ENCODE measurements at places on chromosomes 11 and 22.
A peak's percentile ranks its signal among the peaks of the same experiment; 100 is the strongest.

GRCh38 chr11:17230867-17231851 is 23.4 kb upstream of the PIK3C2A start:
- no peak for DNase-seq

- no peak for DNase-seq
Observed at GRCh38 chr11:32826113-32826512, 3.6 kb upstream of the PRRG4 start.

DNA sequence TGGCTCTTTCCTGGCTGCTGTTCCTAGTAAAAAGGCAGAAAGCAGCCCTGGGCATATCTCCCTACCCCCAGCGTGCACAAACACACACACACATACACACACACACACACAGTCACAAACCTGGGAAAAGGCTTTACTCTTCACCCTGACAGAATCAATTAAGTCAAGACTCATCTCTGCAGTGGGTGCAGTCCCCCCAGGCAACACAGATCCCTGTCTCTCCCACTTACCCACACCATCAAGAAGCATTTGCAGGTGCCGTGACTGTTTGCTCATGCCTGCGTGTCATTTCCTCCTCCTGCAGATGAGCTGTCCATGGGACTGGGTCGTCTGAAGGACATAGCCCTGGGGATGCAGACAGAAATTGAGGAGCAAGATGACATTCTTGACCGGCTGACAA is 28.6 kb downstream of the SNAP29 start:
- no peak for DNase-seq

GRCh38 chr11:79157738-79158137 is 283.1 kb downstream of the TENM4 start:
- no peak for DNase-seq

DNA sequence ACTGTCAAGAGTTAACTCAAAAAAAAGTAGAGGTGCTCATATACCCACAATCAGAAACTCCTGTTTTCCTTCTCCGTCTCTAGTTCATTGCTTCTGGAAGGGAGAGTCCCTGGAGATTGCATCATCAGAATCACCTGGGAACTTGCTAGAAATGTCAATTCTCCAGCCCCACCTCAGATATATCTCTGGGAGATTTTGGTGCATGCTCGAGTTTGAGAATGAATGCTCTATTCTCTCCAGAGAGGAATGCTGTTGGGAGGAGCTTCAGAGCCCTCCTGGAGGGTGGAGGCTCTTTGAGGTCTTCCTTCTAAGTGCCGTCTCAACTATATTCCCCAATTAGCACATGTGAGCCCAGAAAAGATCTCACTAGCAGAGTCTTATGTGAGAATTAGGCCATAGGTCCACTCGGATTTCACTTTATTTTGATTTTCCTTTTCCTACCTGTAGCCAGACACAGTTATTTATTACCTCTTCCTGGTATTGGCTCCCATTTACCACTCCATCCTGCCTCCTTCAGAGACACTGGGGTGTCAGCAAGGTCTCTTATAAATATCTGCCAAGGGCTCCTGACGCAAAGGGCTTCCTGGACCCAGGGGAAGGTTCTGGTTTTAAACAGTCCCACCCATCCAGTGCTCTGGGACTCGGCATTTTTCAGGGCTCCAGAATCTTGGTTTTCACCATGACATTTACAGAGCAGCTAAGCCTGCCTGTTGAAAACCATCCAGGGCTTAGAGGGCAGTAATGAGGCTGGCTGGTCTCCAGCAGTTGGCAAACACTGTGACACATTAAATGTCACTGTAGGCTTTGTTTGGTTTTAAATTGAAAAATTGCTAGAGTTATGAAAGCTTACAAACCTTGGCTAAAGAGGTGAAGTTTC is 136.2 kb downstream of the CD44 start:
- DNase-seq = no peak

DNA sequence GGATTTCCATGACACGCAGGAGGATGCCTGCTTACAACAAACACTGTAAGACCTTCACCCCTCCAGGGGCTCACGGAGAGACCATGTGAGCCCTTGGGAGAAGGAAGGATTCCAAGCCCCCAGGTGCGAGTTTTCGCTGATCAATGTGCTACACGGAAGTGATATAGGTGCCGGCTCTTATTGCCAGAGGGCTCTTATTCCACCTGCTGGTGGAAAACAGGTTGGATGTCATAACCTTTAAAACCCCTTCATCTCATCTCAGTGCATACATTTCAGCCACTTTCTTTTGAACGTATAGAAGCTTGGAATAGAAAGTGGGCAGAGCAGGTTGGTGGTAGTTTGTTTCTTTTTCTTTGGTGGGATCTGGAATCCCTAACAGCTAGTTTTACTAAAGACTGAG is 25.8 kb downstream of the LAYN start:
- DNase-seq = no peak

- DNase-seq = no peak
Observed at GRCh38 chr22:23764899-23765881, 2.4 kb downstream of the C22orf15 start.

GRCh38 chr11:980438-981357 is 55.0 kb downstream of the AP2A2 start:
- no peak for DNase-seq

- DNase-seq = no peak
Observed at GRCh38 chr11:16365581-16366228, 9.4 kb upstream of the SOX6 start.

DNA sequence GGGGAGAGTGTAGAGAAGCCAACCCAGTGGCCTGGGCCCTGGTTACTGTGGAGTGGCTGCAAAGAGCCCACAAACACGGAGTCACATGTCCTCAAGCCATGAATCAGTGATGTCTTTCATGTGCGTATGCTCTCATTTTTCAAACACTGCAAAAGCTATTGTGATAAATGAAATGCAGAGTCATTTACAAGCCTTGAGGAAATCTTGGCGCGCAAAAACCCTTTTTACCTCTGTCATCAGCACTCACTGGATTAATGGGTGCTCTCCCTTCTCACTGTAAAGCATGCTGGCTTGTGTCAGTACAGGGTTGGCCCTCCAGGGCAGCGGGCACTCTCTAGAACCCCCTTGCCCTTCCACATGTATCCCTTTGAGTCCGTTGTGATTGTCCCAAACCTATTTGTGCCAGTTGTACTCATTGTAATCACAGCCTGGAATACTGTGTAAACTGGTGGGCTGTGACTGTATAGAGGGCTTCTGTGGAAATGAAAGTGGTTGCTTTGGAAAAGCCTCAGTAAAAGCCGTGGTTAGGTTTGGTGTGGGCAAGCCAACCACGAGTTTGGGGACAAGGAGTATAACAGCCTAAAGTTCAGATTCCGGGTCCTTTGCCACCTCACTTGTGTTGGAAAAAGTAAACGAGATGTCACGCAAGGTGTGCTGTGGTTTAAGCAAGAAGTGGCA is 10.4 kb downstream of the GNAZ start:
- no peak for DNase-seq

DNA sequence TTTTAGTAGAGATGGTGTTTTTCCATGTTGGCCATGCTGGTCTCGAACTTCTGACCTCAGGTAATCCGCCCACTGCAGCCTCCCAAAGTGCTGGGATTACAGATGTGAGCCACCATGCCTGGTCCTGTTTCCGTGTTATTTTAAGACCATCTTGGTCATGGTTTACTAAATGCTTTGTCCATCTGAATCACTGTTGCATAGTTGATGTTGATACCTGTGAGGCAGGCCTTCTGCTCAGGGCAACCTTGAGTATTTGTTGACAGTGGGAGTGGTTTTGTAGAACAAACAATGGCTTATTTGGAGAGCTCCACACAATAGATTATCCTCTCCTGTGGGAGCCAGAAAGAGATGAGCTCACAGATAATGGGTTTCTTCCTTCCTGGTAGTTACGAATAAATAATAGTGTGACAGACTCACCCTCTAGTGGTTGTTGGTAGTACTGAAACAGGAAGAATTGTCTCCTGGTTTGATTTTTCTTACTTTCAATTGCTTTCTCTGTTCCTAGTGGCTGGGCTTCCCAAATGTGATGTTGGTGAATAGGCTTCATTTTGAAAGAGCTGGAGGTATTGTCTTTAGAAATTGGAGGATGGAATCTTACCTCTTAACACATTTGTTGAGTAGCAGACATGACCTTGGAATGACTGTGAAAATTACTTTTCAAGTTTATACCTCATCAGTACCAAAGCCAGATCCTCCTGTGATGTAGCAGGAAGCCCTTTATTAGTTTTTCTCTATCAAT is 39.0 kb downstream of the CTNND1 start:
- peak; percentile 49 for DNase-seq

DNA sequence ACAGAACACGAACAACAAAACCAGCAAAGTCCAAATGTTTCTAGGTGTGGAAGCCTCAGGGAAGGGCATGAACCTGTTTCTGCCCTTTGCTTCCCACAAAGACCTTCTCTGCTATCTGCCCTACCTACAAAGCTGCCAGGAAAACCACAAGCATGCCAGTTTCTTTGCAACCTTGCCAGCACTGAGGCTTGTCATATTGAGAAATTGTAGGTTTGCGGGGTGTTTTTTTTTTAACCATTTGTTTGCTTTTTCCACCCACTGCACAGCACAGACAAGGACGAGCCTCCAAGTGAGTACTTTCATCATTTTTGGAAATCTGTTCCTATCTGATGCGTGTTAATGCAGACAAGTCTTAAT is 12.8 kb downstream of the PARVG start:
- no peak for DNase-seq

DNA sequence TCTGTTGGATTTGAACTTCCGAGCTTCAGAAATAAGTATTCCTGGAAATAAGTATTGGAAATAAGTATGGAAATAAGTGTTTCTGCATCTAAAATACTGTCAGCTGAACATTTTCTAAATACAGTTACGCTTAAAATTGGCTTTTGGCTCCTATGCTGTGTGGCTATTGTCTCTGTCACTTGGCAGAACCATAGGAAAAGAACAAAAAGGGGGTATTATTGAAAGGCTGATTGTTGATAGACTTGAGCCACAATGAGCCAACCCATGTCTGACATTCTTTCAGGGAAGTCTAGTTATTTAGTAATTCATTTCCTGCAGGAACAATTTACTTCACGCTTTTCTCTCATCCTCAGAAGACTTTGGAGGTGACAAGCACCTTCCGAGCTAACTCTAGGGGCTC is 32.5 kb upstream of the LARGE1 start:
- no peak for DNase-seq

DNA sequence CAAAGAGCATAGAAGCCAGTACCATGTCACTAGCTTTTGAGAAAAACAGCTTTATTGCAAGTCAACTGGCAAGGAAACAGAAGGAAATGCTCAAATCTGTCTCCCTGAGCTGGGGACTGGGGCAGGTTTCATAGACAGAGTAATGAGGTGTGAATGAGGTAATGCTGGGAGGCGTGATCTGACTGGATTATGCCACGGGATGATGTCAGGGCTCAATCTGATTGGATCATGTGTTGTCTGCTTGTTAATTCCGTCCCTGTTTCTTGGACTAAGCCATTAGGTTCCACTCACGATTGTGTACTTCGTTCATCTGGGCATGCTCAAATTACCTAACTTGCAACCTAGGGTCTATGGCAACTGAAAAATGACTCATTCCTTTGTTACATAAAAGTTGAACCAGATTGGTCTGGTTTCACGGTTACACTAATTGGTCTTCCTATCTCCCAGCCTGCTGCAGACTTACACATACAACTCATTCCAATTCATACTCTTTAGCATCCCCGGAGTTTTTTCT is 20.2 kb upstream of the OR10A5 start:
- no peak for DNase-seq

GRCh38 chr11:97888641-97889040 is 1132.1 kb upstream of the CNTN5 start:
- DNase-seq = no peak

GRCh38 chr11:97641988-97642387 is 1252.2 kb downstream of the JRKL start:
- DNase-seq = no peak

All from fibroblast of skin of left quadriceps (primary cell).